NCI-H446 (cell line): ENCODE measurements at places on chromosomes 5 and 9.

GRCh38 chr5:113195251-113195650, 218.7 kb downstream of the DCP2 start:
- DNase-seq: no peak

GRCh38 chr9:136554870-136555269, 9.0 kb upstream of the NOTCH1 start:
- DNase-seq: no peak

GRCh38 chr5:119332978-119333401, 22.8 kb upstream of the TNFAIP8 start:
- no peak for DNase-seq

GRCh38 chr9:95458666-95459065, 58.1 kb downstream of the PTCH1 start:
- DNase-seq: peak; percentile 2

- DNase-seq: no peak
These were observed 102.1 kb downstream of the LHFPL2 start for GRCh38 chr5:78546276-78546996.

DNA sequence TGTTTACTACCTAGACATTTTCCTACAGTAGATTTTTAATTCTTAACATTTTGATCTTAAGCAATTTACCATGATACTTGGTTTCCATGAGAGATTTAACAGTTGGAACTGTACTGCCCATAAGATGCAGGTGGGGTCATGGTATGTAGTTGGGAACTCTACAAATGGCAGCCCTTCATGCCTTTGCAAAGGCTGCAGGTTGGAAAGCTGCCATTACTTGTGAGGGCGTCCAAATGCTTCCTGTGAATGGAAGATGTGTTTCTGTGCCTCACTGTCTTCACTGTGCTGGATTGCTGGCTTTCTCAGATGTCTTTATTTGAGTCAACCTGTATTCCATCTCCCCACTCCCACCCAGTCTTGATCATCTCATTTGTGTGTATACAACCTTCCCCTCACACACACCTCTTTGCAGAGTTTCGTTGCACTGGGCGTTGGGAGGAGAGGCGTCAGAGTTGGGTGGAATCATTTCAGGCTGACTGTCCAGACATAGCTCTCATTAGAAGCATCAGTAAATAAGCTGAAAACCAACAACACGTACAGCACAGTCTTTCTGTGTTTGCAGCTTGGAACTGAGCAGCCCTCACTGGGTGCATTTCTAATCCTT, 14.8 kb upstream of the ABL1 start:
- peak; percentile 23 for DNase-seq

DNA sequence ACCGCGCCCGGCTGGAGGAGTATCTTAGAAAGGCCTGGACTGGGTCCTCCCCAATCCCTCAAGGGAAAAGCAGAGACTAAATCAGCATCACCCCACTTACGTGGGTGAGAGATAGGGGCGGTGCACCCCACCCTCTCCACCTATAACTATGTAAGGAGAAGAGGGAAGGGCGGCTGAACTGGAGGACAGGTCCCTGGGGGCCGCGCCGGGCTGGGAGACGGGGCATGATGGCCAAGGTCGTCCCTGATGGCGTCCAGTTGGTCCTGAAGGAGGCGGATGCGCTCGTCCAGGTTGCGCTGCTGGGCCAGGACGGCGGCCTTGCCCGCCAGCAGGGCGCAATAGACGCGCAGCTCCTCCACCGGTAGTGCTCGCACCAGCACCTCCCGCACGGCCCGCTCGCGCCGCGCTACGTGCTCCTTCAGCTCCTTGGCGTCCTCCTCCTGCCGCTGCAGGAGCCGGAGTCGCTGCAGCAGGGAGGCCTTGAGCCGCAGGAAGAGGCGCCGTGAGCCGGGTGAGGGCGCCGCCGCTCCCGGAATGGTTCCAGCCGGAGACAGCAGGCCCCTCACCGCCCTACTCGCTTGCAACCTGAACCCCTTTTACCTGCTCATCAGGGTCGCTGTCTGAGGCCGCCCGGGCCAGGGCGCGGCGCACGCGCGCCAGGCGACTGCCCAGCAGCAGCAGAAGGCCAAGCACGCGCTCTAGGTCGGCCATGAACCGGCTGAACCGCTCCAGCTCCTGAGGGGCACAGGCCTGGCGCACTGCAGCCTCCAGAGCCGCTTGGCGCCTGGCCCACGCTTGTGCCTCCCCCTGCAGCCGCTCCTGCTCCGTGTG, 7.6 kb downstream of the SHROOM1 start:
- no peak for DNase-seq

GRCh38 chr9:111524731-111525055, 286 bp upstream of the ZNF483 start:
- DNase-seq: no peak

DNA sequence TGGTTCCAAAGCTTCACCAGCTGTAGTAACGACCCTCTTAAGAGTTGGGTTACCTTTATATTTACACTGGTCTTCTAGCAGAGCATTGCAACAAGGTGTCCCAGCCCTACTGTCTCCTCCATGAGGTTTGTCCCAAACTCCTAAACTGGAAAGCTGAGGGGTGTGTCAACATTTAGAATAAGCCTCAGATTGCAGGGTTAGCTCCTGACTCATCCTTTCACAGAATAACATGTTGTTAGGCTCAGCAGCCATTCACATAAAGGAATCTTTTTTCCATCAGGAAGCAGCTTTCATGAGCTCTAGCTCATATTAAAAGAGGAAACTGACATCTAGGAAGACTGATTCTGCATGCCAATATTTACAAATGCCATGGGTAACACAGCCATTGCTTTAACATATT, 238.7 kb downstream of the EFNA5 start:
- no peak for DNase-seq

- no peak for DNase-seq
These were observed 36.0 kb downstream of the LYRM7 start for GRCh38 chr5:131206772-131207171.

GRCh38 chr9:137694962-137695875, 76.4 kb downstream of the EHMT1 start:
- no peak for DNase-seq

DNA sequence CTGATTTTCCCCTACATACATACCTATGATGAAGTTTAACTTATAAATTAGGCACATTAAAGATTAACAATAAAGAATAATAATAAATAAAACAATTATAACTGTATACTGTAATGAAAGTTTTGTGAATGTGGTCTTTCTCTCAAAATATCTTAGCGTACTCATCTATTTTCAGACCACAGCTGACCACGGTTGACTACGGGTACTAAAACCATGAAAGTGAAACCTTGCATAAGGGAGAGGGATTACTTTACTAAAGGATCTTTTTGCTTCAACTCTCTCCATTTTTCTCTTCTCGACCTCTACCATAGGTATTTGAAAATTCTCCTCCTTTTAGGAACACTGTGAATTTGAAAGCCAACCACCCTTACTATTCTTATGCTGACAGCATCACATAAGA, 475.5 kb downstream of the CETN3 start:
- DNase-seq: no peak

GRCh38 chr9:15373881-15374280, 48.8 kb upstream of the SNAPC3 start:
- no peak for DNase-seq
